ENCODE measurements at places on chromosomes 7 and 10. TPM values are rescaled to one million over a fixed set of nuclear protein-coding genes. Genes with fewer than 3 reads are reported as not detected.

- peak; percentile 39 for DNase-seq
- peaks cover 10% of the 10 kb centered on the region for H3K4me1 ChIP-seq
- H3K27ac ChIP-seq = no peak overlapping the region
- no peaks in the 10 kb centered on the region for H3K27me3 ChIP-seq
- H3K4me3 ChIP-seq = no peak overlapping the region
These were observed 210.4 kb upstream of the ADO start for GRCh38 chr10:62594093-62594520.

DNA sequence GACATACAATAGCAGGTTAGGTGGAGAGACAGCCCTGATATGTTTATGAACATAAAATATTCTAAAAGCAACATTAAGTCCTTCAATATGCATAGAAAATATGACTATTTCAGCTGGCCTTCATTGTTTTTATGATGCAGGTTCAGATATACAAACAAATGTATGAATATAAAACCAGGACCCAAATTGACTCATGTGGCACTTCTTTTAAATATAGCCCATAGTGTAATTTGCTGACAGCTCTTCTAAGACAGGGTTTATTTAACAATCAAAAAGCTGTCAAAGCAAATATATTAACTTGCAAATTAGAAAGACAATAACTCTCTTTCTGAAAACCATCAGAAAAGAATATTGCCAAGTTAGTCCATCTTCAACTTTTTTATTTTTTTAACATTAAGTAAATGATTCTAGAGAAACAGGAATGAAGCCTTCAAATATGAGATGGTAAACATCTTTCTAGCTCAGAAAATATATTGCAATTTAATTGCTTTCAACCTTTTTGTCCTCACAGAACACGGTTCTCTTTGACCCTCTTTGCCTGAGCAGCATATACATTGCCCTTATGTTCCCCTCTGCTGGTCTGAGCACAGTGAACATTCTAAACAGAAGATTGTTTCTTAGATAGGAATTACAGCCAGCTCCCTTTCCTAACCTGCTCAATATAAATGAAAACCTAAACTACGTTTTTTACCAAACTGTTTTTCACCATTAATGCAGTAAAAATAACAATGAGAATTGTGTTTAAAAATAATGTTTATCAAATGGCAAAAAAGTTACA is 82.8 kb downstream of the CACNA2D1 start:
- H3K4me3 ChIP-seq = no peak overlapping the region
- no peaks in the 10 kb centered on the region for H3K27me3 ChIP-seq
- DNase-seq = no peak
- H3K27ac ChIP-seq = no peak overlapping the region

- H3K27ac ChIP-seq = no peak overlapping the region
- no peak for DNase-seq
- no peaks in the 10 kb centered on the region for H3K4me1 ChIP-seq
These were observed 132.6 kb downstream of the NXPH1 start for GRCh38 chr7:8566016-8566415.

DNA sequence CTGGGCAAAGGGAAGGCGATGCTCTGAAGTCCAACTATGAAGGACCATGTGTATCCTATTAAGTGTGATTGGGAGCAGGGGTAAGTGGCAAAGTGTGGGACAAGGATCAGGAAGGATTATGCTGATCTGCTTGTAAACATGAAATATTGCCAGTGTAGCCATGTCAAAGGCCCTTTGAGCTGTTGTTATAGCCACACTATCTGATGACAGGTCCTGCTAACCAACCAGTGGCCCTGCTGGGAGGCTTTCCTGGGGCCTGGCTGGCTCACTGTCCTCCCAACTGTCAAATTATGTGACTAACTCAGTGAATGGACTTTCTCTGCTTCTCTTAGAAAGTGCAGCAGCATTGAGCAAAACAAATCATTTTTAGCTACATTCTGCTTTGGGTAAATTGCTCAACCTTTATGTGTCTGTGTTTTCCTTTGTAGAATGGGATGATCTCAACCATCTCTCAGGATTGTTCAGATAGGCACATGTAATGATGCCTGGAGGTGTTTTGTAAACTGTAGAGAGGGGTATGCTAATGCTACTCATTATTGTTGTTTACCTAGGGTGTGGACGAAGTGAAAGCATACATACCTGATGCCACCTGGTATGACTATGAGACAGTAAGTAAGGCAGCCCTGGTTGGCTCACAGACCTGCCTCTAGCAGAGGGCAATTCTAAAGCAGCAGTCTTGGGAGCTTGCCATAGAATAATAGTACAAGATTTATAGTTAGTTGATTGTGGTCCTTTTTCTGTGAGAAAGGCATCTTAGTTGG is 47.4 kb downstream of the MGAM2 start:
- H3K27ac ChIP-seq = no peak overlapping the region
- H3K27me3 ChIP-seq = no peaks in the 10 kb centered on the region
- H3K36me3 ChIP-seq = no peaks in the 10 kb centered on the region
- DNase-seq = no peak

DNA sequence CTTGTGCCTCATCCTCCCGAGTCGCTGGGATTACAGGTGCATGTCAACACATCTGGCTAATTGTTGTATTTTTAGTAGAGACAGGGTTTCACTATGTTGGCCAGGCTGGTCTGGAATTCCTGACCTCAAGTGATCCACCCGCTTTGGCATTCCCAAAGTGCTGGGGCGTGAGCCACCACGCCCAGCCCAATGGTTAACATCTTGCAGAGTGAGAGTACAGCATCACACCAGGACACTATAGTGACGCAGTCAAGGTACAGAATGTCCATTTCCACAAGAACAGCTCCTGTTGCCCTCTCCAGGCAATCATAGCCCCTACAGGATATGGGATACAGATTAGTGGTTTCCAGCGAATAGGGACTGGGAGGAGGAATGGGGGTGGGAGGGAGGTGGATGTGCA is 34.0 kb downstream of the MYO1G start:
- no peaks in the 10 kb centered on the region for H3K36me3 ChIP-seq
- H3K4me1 ChIP-seq = no peaks in the 10 kb centered on the region
- no peak for DNase-seq
- H3K4me3 ChIP-seq = no peak overlapping the region

GRCh38 chr7:101572156-101572555 is 56.9 kb downstream of the MYL10 start:
- H3K4me1 ChIP-seq = peaks cover 9% of the 10 kb centered on the region
- peaks cover 27% of the 10 kb centered on the region for H3K27me3 ChIP-seq
- peaks cover 4% of the 10 kb centered on the region for H3K36me3 ChIP-seq
- H3K27ac ChIP-seq = no peak overlapping the region

GRCh38 chr10:14450041-14450491 is 119.3 kb upstream of the FRMD4A start:
- H3K4me1 ChIP-seq = no peaks in the 10 kb centered on the region
- no peak overlapping the region for H3K4me3 ChIP-seq
- no peak overlapping the region for H3K27ac ChIP-seq

- H3K36me3 ChIP-seq = no peaks in the 10 kb centered on the region
- no peak overlapping the region for H3K4me3 ChIP-seq
These were observed 49.2 kb downstream of the ODAD2 start for GRCh38 chr10:27949528-27950241.

- H3K27ac ChIP-seq = no peak overlapping the region
- H3K4me1 ChIP-seq = no peaks in the 10 kb centered on the region
- no peak overlapping the region for H3K4me3 ChIP-seq
These were observed 27.6 kb downstream of the COBL start for GRCh38 chr7:51288896-51289622.

The AOC1 gene
- not detected for polyA plus RNA-seq

The TMEM236 gene
- not detected for polyA plus RNA-seq

The LZTS2 gene
- polyA plus RNA-seq = 14.9 TPM

The ITGA8 gene
- polyA plus RNA-seq = not detected

Data from naive B cell (primary cell).